ENCODE measurements at places on chromosomes 13 and 19.

- DNase-seq = no peak
These were observed 1988.1 kb upstream of the PCDH20 start for GRCh38 chr13:63403733-63404132.

GRCh38 chr19:52140032-52140710 is 433 bp upstream of the ZNF616 start:
- no peak for DNase-seq

GRCh38 chr19:3987619-3988371 is 2.5 kb upstream of the EEF2 start:
- DNase-seq = peak; percentile 80

DNA sequence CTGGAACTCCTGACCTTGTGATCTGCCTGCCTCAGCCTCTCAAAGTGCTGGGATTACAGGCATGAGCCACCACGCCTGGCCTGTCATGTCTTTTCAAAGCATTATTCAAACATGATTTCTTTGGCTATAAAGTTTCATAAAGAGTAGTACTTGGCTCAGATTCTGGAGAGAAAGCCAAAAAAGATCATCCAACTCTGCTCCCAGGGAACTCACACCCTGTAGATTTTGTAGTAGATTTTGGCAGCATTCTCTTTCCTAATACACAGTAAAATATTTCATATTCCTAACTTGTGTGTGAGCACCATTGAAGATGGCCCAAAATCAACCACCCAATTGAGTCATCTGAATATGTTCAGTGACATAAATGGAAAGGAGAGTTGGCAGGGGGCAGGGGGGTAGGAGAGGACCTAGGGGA is 48.4 kb downstream of the CAB39L start:
- DNase-seq = no peak

- DNase-seq = peak; percentile 79
These were observed 33.6 kb downstream of the ZNF383 start for GRCh38 chr19:37251308-37252229.

GRCh38 chr19:1070576-1070930 is 3.6 kb downstream of the ARHGAP45 start:
- no peak for DNase-seq

- no peak for DNase-seq
These were observed 16.2 kb downstream of the COL4A2 start for GRCh38 chr13:110323172-110323891.

DNA sequence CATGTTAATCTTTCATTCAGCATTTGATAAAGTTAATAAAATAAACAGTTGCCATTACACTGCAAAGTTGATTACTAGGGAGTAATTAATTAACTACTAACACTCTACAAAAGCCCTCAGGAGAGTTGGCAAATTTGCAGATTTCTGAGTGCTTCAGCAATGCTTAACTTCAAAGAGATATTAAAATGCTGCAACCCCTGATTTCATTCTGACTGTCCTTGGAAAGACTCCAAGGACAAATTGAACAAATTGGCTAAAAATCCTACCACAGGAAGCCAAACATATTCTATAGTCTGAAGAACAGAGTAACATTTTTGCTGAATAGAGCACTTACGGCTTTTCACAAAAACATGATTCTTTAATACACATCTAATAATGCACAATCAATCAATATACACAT is 1543.0 kb downstream of the SLITRK5 start:
- no peak for DNase-seq

All from stimulated activated naive B cell treated with anti-CD40 and anti-IgM and Interleukin-4, amounts not matched to agents 10 μg/mL and 1 μg/mL and 100 μg/mL, for 72 hours (primary cell).